GM12892 (cell line): ENCODE measurements at places on chromosomes 6 and 20.

DNA sequence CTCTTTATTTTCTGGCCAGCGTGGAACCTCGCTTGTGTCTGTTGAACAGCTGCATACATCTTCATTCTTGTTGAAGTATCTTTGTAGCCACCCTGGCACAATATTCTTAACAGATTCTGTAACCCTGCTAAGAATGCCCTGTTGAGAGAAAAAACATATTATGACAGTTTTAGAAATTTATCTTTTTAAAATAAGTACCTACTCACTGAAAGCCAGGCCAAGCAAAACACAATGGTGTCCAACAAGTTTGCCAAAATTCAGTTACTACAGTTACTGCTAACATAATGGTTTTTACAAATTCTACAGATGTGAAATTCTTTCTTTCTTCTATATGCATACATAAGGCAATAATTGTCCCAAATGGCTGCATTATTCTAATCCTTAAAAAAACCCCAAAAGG is 18.2 kb downstream of the NUP153 start:
- no peak for DNase-seq

GRCh38 chr6:134425513-134425912 is 107.6 kb upstream of the SGK1 start:
- no peak for DNase-seq

DNA sequence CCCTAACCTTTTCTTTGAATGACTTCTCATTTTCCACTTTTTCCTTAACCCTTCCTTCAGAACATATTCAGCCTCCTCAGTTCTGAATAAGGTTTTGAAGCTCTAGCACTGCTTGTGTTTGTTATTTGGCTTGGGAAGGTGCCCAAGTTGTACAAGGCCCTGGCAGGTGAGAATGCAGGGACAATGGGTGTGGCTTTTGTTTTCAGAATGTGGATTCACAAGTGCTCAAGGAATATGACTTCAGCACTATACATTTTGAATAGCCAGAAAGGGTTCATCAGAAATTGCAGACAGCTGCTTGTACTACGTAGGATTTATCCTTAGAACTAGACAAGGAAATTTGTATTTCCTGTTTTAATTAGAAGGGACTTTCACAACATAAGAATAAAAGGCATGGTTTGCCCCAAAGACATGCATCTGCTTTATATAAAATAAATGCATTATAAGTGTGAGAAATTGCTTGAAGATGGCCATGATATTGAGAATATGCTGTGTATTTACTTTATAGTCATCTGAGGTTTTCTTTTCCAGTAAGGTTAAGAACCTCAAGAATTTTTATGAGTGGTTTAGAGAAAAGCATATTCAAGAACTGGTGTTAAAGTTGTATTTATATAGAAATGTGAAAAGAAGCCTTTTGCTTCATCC is 29.3 kb upstream of the PRDM1 start:
- DNase-seq, result no peak

- no peak for DNase-seq
Observed at GRCh38 chr6:16511723-16512489, 249.4 kb downstream of the ATXN1 start.

DNA sequence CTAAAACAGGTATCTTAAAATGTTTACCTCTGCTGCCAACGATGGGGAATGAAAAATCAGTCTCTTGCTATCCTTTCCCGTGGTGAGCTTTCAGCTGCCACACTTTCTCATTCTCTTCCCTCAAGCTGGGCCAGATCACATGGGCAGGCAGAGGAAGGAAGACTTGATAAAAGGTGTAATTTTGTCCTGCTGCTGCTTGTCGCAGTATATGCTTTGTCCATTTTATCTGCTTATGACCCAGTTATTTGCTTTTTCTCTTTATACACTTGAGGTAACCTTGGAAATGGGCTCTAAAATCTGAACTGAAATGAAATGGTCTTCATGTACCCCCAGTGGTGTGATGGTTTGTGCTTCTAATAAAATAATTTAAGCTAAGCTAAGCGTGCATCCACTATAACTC is 695.9 kb upstream of the FLRT3 start:
- DNase-seq, result no peak

DNA sequence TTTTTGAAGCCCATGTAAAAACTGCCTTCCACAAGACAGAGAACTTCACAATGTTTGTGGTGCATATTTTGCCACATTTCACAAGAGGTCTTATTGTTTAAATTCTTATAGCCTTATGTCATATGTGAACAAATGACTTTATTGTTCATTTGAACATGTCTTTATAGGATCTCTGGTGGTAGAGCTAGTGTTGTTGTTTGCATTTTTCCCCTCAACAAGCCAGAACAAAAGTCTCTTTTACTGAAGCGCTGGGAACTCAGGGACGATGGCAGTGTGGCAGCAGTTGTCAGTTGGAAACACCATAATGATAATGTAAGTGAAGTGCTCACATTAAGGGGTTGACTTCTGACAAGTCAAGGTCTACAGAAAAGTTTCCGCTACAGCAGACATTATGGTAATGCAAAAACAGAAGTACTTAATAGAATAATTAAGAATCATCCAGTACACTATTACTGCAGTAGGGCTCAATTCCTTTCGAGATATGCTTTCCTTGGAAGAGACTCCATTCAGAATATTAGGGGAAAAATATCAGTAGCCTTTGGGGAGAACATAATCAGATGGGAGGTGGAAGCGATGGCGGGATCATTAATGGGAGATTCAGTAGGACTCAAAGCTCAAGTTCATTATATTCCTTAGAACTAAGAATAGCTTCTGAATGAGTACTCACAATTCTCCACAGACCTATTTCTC is 180.0 kb downstream of the GJA10 start:
- no peak for DNase-seq

- no peak for DNase-seq
Observed at GRCh38 chr6:38152620-38153019, 333.1 kb downstream of the ZFAND3 start.

DNA sequence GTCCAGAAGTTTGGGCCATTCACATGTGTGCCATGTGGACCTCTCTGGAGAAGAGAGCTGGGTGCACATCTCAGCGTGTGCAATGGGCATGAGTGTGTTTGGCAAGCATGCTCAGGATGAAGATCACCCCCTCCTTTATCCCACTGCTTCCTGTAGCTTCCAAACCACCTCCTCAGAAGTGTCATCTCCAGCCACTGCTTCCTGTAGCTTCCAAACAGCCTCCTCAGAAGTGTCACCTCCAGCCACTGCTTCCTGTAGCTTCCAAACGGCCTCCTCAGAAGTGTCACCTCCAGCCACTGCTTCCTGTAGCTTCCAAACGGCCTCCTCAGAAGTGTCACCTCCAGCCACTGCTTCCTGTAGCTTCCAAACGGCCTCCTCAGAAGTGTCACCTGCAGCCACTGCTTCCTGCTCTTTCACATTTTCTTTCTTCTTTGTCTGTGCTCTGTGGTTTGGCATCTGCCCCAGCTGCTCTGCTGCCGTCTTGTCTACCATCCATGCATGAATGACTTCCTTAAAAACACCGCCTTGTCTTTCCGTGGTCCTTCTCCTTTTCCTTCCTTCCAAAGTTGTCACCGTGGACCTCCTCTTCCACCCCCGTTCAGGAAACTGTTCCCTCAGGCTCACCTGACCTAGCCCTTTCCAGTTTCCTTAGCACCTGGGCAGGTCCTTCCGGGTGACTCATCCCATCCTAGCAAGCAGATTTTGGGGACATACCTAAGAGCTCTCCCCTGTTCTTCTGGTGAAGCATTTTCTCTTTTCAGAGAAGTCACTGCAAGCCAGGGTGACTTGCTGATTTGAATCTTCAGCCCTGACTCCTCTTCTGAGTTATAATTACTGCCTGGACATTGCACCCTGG is 43.5 kb upstream of the TIAM2 start:
- no peak for DNase-seq

DNA sequence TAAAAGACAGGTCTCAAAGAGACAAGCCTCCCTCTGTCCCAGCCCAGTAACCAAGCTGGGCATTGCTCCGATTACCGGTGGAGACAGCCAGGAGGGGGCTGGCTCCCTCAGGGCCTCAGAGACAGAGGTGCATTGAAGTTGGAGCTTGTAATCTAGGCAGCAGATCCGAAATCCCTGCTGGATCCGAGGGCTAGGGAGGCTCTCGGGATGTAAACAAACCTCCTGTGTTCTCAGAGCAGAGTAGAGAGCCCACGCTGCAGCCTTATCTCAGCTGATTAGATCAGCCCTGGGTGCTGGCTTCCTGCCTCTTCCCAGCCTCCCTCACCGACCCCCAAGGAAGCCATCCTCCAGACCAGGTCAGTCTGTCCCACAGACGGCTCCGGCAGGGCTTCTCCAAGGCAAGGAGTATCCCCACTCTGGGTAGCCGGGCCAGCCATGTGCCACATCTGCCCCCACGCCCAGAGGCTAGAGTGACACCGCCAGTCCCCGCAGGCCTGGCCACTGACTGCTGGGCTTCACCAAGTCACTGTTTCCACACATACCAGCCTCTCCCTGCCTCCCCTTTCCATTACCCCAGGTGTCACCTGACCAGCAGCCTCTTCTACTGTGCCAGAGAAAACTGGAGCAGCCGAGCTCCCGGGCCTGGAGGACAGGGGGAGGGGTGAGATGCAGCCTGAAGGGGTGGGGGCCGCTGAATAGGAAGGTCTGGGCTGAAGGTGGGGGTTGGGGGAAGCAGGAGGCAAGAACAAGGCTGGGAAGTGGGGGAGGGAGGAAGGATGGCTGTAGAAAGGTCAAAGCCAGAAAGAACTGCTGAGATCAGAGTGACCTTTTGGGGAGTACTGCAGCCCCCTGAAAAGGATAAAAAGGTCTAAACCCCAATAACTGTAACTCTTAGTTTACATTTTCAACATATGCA is 6.0 kb downstream of the SDC4 start:
- no peak for DNase-seq

DNA sequence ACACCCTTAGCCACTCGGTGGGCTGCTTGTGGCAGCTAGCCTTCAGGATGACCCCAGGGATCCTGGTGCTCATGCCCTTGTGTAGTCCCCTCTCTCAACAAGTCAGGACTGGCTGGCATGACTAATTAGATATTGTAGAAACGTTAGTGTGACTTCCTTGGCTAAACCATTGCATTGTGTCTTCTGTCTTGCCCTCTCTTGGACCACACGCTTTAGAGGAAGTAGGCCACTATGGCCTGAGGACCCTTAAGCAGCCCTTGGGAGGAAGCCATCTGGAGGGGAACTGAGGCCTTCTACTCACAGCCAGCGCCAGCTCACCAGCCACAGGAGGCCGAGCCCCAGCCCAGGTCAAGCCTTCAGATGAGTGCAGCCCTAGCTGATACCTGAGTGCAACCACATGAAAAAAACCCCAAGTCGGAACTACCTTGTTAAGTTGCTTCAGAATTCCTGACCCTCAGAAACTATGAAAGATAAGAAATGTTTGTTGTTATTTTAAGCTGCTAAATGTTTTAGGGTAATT is 10.1 kb downstream of the ANGPT4 start:
- no peak for DNase-seq

GRCh38 chr6:22467645-22468044 is 101.7 kb upstream of the HDGFL1 start:
- DNase-seq, result no peak

DNA sequence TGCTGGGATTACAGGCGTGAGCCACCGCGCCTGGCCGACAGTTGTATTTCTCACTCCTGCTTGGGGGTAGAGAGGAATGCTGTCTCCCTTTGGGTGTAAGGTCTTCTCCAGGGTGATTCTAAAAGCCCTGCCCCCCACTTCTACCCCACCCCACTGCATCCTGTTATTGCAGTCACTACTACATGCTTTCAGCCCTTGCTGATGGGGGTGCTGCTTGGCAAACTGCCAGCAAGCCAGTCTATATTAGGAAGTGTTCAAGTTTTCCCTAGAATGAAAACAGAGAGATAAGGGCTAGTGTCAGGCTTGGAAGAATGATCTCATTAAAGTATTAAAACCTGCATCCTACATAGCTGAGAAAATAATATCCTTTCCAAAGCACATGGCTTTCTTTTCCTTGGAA is 31.3 kb downstream of the TTI1 start:
- DNase-seq, result no peak

DNA sequence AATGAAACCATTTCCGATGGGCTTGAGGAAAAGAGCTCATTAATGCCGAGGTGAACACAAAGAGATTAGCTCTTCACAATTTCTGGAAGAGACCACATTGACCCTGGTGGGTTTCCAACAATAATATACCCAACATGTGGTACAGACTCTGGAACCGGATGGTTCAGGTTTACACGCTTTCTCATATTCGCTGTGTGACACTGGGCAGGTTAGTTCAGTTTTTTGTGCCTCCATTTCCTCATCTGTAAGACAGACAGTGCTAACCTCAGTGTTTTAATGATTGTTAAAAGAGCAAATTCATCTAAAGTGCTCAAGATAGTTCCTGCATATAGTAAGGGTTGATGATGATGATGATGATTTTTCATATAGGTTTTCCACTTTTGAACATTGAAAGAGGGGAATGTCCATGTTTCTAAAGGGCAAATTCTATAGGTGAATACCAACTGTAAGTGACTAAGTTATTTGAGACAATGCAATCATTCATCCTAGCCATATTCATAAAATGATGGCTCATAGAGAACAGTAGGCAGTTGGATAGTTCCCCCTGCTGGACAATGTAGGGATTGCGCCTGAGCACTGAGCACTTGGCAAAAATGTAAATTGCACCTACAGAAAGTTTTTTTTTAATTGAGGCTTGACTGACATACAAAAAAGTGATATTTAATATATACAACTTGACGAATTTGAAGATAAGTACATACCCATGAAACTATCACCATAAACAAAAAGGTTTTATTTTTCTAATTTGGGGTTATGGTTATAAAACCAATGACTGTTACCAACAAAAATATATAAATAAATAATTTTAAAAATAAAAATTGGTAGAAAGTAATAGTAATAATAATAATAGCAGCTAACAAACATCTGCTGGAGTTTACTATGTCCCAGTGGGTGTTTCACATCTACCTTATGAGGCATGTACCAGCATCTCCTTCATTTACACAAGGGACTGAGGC is 2.1 kb upstream of the PERP start:
- DNase-seq, result peak; percentile 13

DNA sequence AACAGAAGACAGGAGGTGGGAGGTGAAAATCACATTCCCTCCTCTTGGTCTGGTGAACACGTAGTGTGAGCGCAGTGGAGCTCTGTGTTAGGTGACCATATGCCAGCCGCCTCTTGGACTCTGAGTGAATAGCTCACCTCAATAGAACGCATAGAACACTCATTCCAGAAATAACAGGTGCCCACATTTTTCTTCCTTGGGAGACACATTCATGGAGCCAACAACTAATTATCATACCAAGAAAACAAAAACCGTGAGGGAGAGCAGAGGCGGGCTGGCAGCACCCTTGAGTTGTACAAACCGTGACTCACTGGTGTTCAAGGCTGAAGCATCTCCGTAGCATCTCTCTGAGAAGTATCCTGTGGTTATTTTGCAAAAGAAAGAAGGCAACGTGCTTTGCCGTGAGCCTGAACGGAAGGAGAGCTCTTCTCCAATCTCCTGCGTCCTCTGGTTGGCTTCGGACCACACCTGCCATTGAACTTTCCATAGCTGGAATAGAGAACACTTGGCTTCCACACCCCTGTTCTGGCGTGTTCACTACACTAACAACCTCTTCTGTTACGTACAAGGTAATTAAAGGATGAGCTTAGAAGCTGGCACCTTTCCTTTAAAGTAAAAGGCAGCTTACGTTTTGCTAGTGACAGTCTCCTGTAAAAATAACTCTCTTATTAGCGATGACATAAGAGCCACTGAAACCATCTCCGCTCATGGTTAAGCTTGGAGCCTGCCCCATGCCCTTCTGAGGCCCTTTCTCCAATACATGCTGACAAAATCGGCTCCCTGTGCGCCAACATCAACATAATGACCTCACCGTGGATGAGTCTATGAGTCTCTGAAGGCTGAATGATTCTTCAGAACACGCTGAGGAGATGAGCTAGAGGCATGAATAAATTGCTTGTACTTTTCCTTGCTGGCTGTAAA is 30.2 kb upstream of the SGK1 start:
- DNase-seq, result no peak

GRCh38 chr6:106094261-106094963 is 8.3 kb downstream of the PRDM1 start:
- no peak for DNase-seq

- DNase-seq, result peak; percentile 40
Observed at GRCh38 chr20:59743767-59744485, 139.6 kb downstream of the PHACTR3 start.
